ENCODE measurements at places on chromosomes 11 and 22.

- DNase-seq, result no peak
These were observed 286.8 kb upstream of the ANO3 start for GRCh38 chr11:26045082-26045481.

- no peak for DNase-seq
These were observed 3.7 kb upstream of the CEND1 start for GRCh38 chr11:793556-793955.

GRCh38 chr22:50699756-50700386, 27.2 kb downstream of the SHANK3 start:
- no peak for DNase-seq

DNA sequence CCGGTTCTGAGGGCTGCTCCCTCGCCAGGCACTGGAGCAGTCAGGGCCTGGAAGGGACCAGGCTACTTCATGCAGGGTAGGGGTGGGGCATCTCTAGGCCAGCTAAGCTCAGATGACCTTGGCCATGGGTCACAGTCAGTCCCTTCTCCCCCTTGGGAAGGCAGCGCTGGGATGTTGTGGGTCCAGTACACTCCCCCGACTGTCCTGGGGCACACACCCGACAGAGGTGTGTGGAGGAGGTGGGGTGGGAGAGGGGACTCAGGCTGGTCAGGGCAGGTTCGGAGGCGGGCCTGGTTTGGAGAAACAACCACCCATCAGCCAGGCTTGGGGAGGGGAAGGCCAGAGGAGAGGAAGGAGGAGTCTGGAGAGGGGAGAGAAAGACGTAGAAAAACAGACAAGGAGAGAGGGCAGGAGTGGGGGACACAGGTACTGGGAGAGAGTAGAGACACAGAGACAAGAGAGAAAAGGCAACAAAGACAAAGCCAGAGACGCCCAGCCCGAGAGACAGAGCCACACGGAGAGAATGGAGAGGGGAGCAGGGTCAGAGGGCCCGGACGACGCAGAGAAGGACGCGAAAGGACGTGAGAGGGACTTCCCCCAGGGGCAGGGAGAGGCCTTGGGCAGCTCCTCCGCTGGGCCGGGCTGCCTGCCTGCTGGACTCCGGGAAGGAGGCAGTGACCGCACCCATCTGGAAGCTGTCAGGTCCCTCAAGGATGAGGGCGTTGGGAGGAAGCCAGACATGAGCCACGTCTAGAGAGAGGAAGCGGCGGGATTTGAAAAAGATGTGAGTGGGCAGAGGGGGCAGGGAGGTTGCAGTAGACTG, 30.6 kb upstream of the TSKU start:
- DNase-seq, result no peak
